ENCODE measurements at places on chromosomes 7 and 10.

GRCh38 chr10:99815621-99816020 is 33.2 kb downstream of the ABCC2 start:
- DNase-seq, result no peak

DNA sequence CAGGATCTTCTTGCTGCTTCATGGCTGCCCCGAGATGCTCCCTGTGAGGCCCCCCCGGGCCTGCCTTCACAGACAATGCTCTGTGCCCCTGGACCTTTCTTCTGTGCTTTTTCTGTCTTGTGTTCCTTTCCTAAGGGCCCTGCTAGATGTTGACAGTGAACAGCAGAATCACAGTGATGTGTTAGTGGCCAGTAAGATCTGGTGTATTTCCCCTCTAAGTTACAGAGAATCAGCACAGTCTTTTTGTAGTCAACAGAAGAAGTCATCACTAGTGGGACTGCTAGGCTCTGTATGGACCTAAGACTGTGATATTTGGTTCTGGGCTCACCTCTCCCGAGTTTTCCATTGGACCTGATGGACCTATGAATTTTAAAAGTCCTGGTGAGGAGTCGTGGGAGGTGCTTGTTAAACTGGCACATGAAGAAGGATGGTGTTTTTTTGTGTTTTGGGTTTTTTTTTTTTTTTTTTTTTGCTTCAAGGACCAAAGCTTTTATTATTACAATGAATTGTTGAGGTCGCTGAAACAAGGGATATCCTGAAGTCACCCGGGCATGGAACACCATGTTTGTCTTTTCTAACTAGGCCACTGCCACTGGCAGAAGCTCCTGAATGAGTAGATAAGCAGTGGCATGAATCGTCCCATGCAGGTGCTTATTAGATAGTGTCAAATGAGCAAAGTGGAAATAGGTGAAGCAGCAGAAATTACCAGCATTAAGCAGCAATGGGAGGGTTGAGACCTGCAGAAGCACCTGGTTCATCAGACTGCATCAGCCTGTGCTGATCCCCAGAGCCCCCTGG is 194.8 kb downstream of the CELF2 start:
- no peak for DNase-seq

DNA sequence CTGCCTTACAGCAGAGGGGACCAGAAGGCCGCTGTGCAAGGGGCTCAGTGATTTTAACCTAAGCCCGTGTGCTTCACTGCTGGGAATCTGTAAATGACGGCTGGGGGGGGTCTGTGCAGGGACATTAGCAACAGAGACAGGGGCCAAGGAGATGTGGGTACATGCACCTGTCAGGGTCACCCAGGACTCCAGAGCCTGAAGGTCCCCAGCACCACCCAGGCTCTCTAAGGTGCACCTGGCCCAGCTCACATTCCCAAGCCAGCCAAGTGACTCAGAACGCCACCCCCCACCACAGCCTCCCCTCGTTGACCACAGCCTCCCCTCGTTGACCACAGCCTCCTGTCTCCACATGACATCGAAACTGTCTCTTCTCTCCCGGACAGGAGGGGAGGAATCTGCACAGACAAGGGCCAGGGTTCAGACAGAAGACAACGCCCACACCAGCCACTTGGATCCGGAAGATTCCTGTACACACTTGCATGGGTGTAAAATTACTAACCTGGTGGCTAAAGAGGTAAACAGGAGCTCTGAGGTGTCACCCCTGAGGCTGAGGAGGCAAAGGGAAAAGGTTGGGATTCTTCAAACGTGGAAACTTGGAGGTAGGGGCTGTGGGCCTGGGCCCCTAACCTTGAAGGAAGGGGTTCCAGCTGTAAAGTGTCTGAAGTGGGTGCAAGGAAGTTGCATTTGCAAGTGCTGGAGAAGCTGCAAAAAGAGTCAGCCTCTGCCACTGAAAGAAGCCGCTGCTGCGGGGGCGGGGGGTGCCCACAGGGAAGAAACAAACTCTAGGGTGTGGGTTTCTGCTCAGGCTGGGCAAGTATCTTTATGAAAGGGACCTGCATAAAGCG is 27.0 kb downstream of the CALML3 start:
- peak; percentile 91 for DNase-seq

DNA sequence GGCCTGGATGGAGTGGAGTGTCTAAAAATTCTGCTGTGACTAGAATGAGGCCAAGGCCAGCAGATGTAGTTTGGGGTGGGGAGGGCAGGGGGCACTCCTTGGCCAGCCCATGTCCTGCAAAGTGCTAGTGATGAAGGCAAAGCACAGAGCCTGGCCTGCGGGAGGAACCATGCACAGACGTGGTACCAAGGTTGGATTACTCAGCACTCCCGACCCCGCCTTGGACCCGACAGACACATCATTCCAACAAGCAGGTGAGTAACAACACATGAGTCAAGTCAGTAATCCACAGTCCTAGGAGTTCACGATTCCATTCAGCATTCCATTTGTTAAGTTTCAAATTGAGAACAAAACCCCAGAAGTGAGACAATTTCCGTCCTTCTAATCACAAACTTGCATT is 317.3 kb downstream of the TCERG1L start:
- DNase-seq, result no peak

DNA sequence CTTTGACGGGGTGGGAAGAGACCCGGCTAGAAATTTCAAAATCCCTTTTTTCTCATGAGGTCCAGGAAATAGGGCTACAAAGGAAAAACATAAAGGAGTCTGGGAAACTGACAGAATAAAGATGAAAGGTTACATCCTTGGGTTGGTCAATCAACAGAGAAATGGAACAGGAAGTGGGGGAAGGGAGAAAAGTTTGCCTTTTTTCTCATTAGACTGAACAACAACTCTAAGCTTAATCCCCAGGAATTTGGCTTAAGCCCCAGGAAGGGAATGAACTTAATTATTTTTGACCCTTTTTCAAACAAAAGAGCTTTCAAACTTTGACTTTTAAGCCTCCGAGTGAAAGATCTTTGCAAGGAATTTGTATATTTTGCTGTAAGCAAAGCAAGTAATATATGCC is 32.7 kb downstream of the LGI1 start:
- DNase-seq, result no peak

- DNase-seq, result no peak
Observed at GRCh38 chr7:139645572-139646523, 122.4 kb downstream of the CLEC2L start.

DNA sequence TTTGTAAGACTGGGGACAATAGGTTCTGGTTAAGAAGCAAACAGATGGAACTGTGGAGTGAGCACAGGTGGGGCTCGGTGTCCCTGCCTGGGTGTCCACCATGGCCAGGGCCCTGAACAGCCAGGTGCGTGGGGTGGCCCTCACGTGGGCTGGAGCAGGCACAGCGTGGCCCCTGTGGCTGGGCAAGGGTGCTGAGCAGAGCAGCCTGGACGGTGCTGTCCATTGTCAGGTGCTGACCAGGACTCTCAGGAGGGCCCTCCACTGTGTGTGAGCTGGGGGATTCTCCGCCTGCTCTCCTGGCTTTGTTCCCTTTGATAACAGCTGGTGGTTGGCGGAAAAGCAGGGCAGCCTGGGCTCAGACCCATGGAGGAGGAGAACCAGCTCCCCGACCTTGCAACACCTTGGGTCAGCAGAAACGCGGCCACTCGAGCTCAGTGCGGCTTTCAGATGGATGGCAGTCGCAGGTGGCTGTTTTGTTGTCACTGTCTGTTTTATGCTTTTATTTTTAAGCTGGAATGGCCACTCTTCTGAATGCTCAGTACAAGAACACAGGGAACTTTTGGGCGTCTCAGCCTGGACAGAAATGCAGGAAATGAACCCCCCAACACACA is 273.9 kb upstream of the ADARB2 start:
- no peak for DNase-seq

DNA sequence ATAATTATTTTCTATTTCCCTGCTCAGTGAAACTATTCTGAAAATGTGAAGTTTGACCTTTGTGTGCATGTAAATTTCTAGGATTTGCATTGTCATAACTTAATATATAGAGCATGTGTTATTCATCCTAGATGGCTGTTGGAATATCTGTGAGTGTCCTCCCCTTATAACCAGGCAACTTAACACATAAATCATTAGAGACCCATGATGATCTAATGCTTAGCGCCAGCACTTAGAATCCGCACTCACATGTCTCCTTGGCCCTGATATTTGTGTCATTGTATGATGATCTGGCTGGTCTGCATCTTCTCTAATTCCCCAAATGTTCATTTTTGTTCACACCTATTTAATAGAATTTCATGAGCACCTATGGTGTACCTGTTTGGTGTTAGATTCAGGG is 1354.5 kb downstream of the XPNPEP1 start:
- no peak for DNase-seq

- no peak for DNase-seq
Observed at GRCh38 chr10:109821672-109822071, 101.6 kb downstream of the XPNPEP1 start.

DNA sequence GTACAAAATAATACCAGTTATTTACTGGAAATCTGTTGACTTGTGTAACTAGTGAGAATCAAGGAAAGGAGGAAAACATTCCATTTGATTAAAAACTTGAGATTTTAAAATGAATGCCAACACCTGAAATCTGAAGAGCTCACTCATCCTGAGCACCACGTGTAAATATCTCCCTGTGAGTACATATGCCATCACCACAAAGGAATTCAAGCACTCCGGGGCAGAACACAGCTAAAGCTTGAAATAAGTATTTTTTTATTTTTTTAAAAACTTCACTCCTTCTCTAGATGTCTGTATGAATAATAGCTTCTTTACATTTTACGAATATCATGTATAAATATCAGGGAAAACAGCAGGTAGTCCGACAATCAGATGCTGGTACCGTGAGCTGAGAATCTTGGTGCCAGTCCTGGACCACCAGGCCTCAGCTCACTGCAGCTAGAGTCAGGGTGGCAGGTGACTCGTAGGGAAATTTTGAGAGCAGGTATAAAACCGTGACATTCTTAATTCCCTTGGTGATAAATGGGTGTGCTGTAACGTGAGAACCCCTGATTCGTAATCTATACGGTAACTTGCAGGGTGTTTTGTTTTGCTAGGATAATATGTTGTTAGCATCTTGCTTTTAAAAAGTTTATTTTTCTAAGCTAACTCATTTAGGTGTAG is 12.7 kb downstream of the LMTK2 start:
- DNase-seq, result no peak
